Tibial nerve (tissue), 4 donors: ENCODE measurements at places on chromosomes 7 and 10. TPM values are rescaled to one million over a fixed set of nuclear protein-coding genes. Genes with fewer than 3 reads are reported as not detected.
A peak's percentile ranks its signal among the peaks of the same experiment; 100 is the strongest.

Gene CYP26A1
- not detected for total RNA-seq

Gene FBXL15
- 51.1 TPM for total RNA-seq

Gene RBP3
- not detected for total RNA-seq

GRCh38 chr7:2431260-2431867 lies 28.0 kb downstream of the CHST12 start:
- no peak for DNase-seq
- H3K27ac ChIP-seq: no peak overlapping the region

GRCh38 chr7:95527033-95527775 lies 41.5 kb downstream of the ASB4 start:
- no peaks in the 10 kb centered on the region for H3K36me3 ChIP-seq
- H3K27ac ChIP-seq: no peak overlapping the region
- H3K27me3 ChIP-seq: no peaks in the 10 kb centered on the region

Gene PURB
- total RNA-seq: 26.4 TPM

Gene PRSS37
- not detected for total RNA-seq

DNA sequence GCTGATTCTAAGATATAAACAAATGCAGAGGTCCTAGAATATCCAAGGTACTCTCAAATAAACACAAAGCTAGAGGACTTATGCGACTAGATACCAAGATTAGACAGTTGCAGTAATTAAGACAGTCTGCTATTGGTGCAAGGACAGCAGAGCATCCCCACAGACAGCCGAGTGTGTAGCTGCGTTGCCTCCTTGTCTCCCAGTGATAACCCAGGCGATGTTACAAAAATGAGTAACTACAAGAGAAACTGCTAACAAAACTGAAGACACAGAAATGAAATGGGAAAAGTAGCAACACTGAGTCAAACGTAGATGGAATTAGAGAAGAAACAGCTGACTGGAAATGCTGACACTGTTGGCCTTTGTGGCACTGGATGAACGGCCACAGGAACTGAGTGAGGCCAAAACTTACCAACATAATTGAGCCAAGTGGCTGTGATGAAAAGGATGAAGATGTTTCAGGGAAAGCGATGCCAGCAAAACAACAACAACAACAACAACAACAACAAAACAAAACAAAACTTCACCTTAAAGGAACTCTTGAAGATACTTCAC lies 54.3 kb downstream of the BAIAP2L1 start:
- H3K27ac ChIP-seq: no peak overlapping the region
- no peaks in the 10 kb centered on the region for H3K36me3 ChIP-seq
- no peaks in the 10 kb centered on the region for H3K27me3 ChIP-seq
- DNase-seq: no peak
- H3K4me1 ChIP-seq: no peaks in the 10 kb centered on the region
- H3K4me3 ChIP-seq: no peak overlapping the region

Gene HMX3
- not detected for total RNA-seq

Gene RBM48
- 15.6 TPM for total RNA-seq

- no peaks in the 10 kb centered on the region for H3K4me1 ChIP-seq
- DNase-seq: no peak
- no peak overlapping the region for H3K27ac ChIP-seq
- no peak overlapping the region for H3K4me3 ChIP-seq
Measured at GRCh38 chr7:24346716-24347115, 62.7 kb downstream of the NPY start.

DNA sequence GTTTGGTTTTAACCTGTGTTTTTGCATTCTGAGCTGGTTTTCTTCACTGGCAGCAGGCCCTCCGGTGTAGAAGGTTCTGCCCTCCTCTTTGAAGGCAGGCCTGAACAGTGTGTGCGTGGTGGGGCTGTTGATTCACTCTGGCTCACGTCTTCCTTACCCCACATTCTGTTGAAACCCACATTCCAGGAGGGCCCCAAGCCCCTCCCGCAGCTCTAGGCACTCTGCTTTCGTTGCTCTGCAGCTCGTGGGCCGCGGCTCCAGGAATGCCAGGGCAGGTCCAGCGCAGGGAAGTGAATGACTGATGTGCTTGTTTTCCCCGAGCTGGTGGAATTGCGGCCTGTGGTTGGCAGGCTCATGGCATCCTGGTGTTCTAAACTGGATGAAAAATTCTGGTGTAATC lies 49.0 kb downstream of the HTRA1 start:
- H3K4me1 ChIP-seq: peaks cover 23% of the 10 kb centered on the region
- no peak overlapping the region for H3K27ac ChIP-seq
- no peaks in the 10 kb centered on the region for H3K27me3 ChIP-seq
- H3K36me3 ChIP-seq: no peaks in the 10 kb centered on the region

- no peaks in the 10 kb centered on the region for H3K4me1 ChIP-seq
- H3K27ac ChIP-seq: no peak overlapping the region
- DNase-seq: no peak
- no peaks in the 10 kb centered on the region for H3K36me3 ChIP-seq
- no peak overlapping the region for H3K4me3 ChIP-seq
Measured at GRCh38 chr7:138116141-138116540, 39.9 kb downstream of the AKR1D1 start.

GRCh38 chr10:86648704-86649427 lies 5.5 kb upstream of the OPN4 start:
- H3K27me3 ChIP-seq: no peaks in the 10 kb centered on the region
- H3K27ac ChIP-seq: no peak overlapping the region
- no peak overlapping the region for H3K4me3 ChIP-seq
- no peaks in the 10 kb centered on the region for H3K4me1 ChIP-seq
- no peaks in the 10 kb centered on the region for H3K36me3 ChIP-seq

DNA sequence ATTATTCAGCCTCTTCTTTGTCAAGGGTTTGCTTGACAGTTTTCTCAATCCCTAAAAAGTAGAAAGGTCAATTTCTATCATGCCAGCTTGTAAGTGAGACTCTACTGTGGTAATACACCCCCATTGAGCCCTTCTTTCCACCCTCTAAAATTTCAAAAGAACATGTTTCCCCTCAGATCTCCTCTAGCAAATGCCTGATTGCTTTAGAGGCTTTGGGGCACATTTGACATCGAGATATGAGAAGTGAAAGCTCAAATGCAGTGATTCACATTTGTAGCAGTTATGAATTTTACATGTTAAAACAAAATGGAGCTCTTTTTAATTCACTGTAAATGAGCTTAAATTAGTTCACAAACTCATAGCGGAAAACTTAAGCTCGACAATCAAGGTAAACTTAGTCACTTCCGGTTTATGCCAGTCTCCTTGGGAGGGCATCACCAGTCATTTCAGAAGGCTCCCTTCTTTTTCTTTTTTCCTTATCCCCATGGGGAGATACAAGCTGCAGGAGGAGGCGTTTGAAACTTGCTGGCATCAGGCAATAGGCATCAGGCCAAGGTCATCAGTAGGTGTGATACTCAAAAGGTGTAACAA lies 55.3 kb upstream of the ADO start:
- H3K4me1 ChIP-seq: no peaks in the 10 kb centered on the region
- H3K27ac ChIP-seq: no peak overlapping the region
- H3K36me3 ChIP-seq: no peaks in the 10 kb centered on the region
- DNase-seq: no peak
- no peaks in the 10 kb centered on the region for H3K27me3 ChIP-seq

- H3K4me1 ChIP-seq: no peaks in the 10 kb centered on the region
- H3K27ac ChIP-seq: no peak overlapping the region
- H3K27me3 ChIP-seq: no peaks in the 10 kb centered on the region
- DNase-seq: no peak
- H3K36me3 ChIP-seq: no peaks in the 10 kb centered on the region
Measured at GRCh38 chr10:131337741-131338140, 26.2 kb upstream of the TCERG1L start.

Gene TLX1
- total RNA-seq: not detected

Gene CDK1
- total RNA-seq: 2.7 TPM

DNA sequence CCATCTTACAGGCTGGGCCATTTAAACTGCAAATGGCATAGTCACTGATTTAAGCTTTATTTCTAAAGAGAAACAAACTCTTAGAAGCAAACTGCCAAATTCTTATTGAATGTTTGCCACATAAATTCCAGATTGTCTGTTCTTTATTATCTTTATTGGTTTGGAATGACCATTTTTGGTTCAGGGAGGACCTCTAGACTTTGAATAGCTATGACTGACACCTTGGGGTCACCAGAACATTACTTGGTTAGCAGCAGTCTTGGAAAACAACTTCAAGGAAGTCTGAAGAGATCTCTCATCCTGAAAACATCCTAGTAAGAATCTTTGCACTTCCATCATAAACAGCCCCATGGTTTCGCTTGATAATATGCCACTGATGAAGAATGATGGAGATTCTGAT lies 197.1 kb downstream of the SUGCT start:
- no peak overlapping the region for H3K4me3 ChIP-seq
- no peaks in the 10 kb centered on the region for H3K4me1 ChIP-seq
- H3K36me3 ChIP-seq: no peaks in the 10 kb centered on the region
- H3K27ac ChIP-seq: no peak overlapping the region
- no peak for DNase-seq

GRCh38 chr7:18003286-18003994 lies 24.2 kb downstream of the PRPS1L1 start:
- no peak overlapping the region for H3K27ac ChIP-seq
- H3K27me3 ChIP-seq: no peaks in the 10 kb centered on the region
- H3K4me1 ChIP-seq: no peaks in the 10 kb centered on the region
- H3K36me3 ChIP-seq: no peaks in the 10 kb centered on the region
- no peak overlapping the region for H3K4me3 ChIP-seq

DNA sequence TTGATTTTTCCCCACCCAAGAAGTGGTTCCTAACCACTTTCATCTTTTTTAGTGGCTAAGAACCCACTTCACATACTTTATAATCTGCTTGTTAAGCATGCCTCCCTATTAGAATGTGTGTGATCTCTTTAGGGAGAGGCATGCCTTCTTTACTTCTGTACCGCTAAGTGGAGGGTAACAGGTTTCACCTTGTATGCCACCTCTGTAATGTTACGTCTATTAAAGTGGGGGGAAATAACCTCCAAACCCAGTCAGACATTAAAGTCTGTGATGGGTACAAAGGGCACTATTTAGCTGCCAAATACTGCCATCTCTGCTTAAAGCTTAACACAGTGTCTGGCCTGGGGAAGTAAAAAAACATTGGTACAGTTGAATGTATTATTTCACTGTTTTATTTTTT lies 51.9 kb downstream of the EPC1 start:
- no peaks in the 10 kb centered on the region for H3K36me3 ChIP-seq
- H3K27me3 ChIP-seq: no peaks in the 10 kb centered on the region
- DNase-seq: no peak
- H3K4me3 ChIP-seq: no peak overlapping the region
- no peaks in the 10 kb centered on the region for H3K4me1 ChIP-seq

DNA sequence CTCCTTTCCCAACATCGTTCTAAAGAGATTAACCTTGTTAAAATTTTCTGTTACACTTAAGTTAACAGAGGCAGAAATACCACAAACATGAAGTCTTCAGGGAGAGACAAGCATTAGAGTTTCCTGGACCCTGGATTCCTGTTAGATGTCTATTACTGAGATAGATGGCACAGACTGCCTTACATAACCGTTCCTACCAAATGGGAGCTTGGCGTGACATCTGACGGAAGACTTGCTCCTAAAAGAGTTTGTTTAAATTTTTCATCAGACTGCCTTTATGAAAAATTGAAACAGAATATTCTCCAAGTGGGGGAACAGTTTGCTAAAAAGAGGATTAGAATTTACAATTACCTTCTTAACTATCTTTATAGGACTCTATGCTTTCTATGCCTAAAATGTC lies 22.7 kb downstream of the ANK3 start:
- H3K36me3 ChIP-seq: no peaks in the 10 kb centered on the region
- no peaks in the 10 kb centered on the region for H3K27me3 ChIP-seq
- DNase-seq: no peak
- no peaks in the 10 kb centered on the region for H3K4me1 ChIP-seq

GRCh38 chr10:68330852-68331454 lies 911 bp upstream of the HNRNPH3 start:
- peak overlapping the region; percentile 100 for H3K27ac ChIP-seq
- peak; percentile 40 for DNase-seq
- H3K4me3 ChIP-seq: peak overlapping the region; percentile 84
- H3K4me1 ChIP-seq: peaks cover 15% of the 10 kb centered on the region

GRCh38 chr10:116274064-116274904 lies 1.3 kb upstream of the GFRA1 start:
- peak overlapping the region; percentile 51 for H3K4me3 ChIP-seq
- no peak for DNase-seq
- peak overlapping the region; percentile 93 for H3K27ac ChIP-seq
- no peaks in the 10 kb centered on the region for H3K36me3 ChIP-seq
- H3K4me1 ChIP-seq: peaks cover 55% of the 10 kb centered on the region
- H3K27me3 ChIP-seq: no peaks in the 10 kb centered on the region

Gene SNX10
- 1.7 TPM for total RNA-seq

Gene ALOX5
- total RNA-seq: 27.8 TPM

- H3K36me3 ChIP-seq: no peaks in the 10 kb centered on the region
- no peak for DNase-seq
- no peak overlapping the region for H3K27ac ChIP-seq
- no peak overlapping the region for H3K4me3 ChIP-seq
- no peaks in the 10 kb centered on the region for H3K4me1 ChIP-seq
- no peaks in the 10 kb centered on the region for H3K27me3 ChIP-seq
Measured at GRCh38 chr7:96080027-96080426, 241.9 kb downstream of the SLC25A13 start.

Gene PPP1R3A
- total RNA-seq: not detected

Gene CCL24
- not detected for total RNA-seq

- no peak overlapping the region for H3K27ac ChIP-seq
- DNase-seq: no peak
- H3K27me3 ChIP-seq: no peaks in the 10 kb centered on the region
- no peak overlapping the region for H3K4me3 ChIP-seq
- H3K4me1 ChIP-seq: no peaks in the 10 kb centered on the region
Measured at GRCh38 chr10:27464993-27465392, 39.1 kb upstream of the RAB18 start.

Gene NKX1-2
- not detected for total RNA-seq

Gene CALML3
- total RNA-seq: not detected

Gene TMEM72
- total RNA-seq: 0.21 TPM
